HepG2 (cell line): ENCODE measurements at places on chromosomes 4 and X.
A peak's percentile ranks its signal among the peaks of the same experiment; 100 is the strongest.

GRCh38 chr4:4456816-4457578, 70.1 kb downstream of the NSG1 start:
- no peak for DNase-seq

GRCh38 chr4:108168671-108169523, at the start of gene LEF1:
LEF1 (minus strand) TSS chr4:108168932; CDS start chr4:108167767, 1,165 bp downstream.
- DNase-seq, result no peak

GRCh38 chr4:25904748-25905082, 9.3 kb upstream of the SMIM20 start:
- no peak for DNase-seq

DNA sequence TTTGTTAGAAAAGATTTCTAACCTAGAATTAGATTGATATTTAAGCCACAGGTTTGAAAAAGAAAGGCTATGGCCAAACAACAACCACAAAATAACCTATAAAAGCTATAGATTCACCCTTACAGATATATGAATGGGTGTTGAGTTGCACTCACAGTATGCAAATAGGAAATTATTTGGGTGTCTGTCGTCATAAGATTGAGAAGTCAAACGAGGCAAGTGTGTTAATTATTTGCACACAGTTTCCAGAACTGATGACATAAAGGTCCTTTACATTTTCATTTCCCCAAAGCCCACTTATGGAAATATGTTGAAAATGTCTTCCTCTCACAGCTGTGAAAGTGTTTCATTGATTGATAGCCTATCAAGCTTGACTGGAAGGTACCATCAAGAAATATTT, 101.2 kb upstream of the CXCL13 start:
- DNase-seq, result no peak

GRCh38 chrX:68832516-68833447, 4.0 kb downstream of the EFNB1 start:
- DNase-seq, result no peak

DNA sequence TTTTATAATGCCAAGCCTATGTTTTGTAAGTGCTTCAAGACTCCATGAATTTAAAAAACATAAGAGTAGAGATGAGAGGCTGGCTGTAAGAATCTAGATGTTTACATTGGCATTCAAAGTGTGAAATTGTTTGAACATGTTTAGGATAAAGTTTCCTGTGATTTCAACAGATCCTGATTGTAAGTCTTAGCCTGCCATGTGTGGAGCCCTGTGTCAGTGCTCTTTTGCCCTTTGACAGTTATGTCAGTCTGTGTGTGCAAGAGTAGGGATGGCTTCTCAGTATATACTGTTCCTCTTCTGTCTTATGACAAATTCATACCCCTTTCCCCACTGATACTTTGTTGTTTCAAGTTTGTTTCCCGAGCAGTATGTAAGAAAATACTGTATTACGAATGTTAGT, 68.2 kb downstream of the USP9X start:
- no peak for DNase-seq

DNA sequence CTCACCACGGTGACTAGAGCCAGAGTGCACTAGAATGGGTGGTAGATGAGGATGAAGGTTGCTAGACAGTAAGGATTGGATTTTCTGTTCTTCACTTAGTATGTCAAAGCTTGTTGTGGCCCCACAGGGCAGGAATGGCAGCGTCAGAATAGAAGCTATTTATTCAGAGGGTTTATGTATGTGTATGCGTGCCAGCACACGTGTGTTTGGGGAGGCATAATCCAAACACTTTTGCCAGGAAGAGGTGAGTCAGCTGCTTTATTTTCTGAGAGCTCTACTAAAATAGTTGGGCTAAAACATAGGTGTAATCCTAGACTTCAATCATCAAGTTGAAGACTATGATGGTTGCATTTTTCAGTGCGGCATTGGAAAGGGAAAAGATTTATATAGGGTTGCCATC, 1.2 kb upstream of the MAGEE2 start:
- DNase-seq, result no peak

DNA sequence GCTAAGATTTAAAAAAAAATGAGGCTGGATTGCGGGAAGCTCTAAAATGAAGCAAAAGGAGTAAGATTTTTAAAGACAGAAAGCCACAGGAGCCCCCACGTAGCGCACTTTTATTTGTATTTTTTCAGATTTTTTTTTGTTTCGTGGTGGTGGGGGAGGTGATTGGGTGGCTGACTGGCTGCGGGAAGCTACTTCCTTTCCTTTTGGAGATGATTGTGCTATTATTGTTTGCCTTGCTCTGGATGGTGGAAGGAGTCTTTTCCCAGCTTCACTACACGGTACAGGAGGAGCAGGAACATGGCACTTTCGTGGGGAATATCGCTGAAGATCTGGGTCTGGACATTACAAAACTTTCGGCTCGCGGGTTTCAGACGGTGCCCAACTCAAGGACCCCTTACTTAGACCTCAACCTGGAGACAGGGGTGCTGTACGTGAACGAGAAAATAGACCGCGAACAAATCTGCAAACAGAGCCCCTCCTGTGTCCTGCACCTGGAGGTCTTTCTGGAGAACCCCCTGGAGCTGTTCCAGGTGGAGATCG, 908 bp downstream of the PCDH10 start:
- DNase-seq, result no peak

GRCh38 chr4:173490817-173491528, 39.1 kb downstream of the HAND2 start:
- DNase-seq, result peak; percentile 68

GRCh38 chr4:27463816-27464215, 603.2 kb downstream of the STIM2 start:
- no peak for DNase-seq

GRCh38 chrX:13654116-13654515, 1.2 kb downstream of the TCEANC start:
- DNase-seq, result no peak

- DNase-seq, result no peak
Observed at GRCh38 chr4:67714248-67714583, 13.3 kb upstream of the UBA6 start.

DNA sequence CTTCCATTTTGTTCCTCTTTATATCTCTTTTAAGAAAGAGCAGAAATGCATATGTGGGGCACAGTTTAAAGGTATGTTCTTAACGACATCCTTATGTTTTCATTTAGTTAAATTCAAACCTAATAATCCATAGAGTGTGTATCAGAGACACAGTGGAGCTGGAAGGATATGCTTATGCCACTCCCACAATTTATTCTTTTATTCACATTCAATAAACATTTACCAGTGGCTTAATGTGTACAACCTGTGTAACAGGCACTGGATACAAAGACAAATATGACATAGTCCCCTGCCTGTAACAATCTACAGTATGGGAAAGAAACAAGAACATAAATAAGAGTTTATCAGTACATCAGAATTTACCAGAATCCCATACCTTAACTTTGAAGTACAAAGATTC, 22.4 kb upstream of the CORIN start:
- DNase-seq, result no peak

DNA sequence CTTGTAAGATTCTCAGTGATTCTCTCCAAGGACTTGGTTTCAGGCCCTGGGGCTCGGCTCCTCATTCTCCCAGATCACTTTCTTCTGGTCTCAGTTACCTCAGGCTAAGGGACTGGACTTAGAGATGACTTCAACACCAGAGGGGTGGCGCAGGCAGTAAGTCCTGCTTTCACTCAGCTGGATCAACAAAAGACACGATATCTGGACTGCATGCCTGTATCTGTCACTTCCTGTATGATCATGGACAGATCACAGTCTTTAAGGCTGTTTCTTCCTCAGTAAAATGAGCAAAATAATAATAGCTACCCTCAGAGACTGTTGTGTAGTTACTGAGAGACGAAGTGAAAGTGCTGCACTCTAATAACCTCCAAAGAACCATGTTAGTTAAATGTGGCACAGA, 19.5 kb upstream of the CXCR3 start:
- DNase-seq, result no peak

- no peak for DNase-seq
Observed at GRCh38 chrX:97672608-97673007, 788.9 kb downstream of the RPA4 start.

DNA sequence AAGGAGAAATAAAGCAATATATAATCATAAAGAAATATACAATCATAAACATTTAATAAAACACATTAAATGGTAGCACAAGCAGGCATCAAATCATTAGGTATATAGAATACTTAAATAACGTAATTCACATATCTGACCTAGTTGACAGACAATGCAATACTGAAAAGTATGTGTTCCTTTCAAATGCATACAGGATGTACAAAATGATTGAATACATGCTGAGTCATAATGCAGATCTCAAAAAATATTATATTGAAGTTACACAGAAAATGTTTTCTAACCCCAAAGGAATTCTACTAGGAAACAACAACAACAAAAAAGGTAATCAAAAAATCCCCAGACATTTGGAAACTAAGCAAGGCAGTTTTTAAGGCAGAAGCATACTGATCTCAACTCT, 1072.0 kb upstream of the INTU start:
- DNase-seq, result no peak

DNA sequence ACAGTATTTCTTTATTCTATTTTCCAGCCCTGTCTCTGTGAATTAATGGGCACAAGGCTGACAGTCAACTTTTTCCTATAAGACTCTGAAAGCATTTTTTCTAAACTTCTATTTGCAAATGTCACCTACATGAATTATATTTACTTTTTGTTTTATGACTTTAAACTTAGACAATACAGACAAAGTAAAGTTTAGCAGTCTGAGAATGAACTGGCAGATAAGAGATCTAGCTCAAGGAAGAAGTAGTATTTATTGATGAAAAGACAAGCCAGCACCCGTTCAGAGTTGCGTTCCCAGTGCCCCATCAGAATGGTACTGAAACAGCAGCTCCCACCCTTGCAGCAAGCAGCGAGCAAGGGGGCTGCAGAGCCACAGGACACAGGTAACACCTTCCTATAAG, 148.5 kb downstream of the FAM13A start:
- no peak for DNase-seq

- no peak for DNase-seq
Observed at GRCh38 chr4:79948739-79949138, 124.3 kb downstream of the ANTXR2 start.

DNA sequence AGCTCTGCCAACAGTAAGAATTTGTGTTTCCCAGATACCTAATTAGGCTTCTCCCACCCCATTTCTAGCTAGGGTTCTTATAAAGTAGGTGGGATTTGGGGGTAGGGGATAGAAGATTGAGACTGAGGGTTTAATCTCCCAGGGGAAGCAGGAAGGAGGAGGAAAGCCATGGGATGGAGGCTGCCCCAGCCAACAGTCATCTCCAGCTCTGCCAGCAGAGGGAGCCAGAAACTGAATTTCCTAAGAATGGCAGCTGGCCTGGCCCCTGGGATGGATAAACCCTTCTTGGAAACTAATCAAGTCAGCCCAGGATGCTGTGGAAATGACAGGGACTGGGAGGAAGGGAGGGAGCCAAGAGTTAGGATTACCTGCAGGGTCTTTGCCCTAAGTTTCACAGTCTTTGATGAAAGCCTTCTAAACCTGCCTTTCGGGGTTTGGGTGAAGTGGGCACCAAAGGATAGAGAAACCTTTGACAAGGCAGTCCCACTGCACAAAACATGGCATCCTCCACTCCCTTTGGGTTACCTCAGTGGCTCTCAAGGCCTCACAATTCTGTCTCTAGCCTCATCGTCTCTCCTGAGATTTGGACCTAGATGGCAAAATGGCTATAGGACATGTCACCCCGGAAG, 6.7 kb upstream of the ERCC6L start:
- peak; percentile 37 for DNase-seq

DNA sequence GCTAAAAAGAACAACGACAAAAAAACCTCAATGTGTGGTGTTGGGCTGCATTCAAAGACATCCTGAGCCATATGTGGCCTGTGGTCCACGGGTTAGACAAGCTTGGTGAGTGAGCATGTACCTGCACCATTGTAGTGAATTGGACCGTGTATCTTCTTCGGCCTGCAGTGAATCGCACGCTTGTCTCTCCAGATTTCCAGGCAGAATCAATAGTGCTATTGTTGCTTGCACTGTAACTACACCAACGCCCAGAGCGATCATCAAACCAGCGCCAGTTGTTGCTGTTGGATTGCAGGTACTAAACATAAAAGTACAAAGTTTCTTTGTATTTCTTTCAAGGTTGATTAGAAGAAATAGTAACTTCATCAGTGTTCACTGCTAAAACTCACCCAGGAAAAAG, 101.6 kb downstream of the HUWE1 start:
- no peak for DNase-seq

GRCh38 chr4:153527690-153528089, 61.5 kb downstream of the TMEM131L start:
- no peak for DNase-seq

DNA sequence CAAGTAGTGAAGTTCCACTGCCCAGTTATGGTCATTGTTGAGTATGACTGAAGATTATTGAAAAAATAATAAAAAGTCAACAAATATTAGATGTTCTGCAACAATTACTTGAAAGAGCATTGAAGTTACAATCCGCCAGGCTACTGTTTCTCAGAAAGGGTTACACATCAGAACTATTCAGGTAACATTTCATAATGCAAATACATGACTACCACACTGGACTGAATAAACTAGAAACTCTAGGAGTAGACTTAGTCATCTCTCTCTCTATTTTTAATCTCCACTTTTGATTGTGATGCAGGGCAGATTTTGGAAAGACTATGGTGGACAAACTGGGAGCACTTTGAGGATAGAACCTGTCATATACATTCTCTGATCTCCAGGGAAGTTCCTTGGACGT, 748.2 kb upstream of the ATOH1 start:
- DNase-seq, result no peak

- no peak for DNase-seq
Observed at GRCh38 chr4:73080789-73081188, 11.3 kb upstream of the COX18 start.

- DNase-seq, result no peak
Observed at GRCh38 chr4:40227284-40227683, 30.5 kb downstream of the RHOH start.

GRCh38 chr4:180669680-180670079, 1573.5 kb upstream of the TENM3 start:
- DNase-seq, result no peak

DNA sequence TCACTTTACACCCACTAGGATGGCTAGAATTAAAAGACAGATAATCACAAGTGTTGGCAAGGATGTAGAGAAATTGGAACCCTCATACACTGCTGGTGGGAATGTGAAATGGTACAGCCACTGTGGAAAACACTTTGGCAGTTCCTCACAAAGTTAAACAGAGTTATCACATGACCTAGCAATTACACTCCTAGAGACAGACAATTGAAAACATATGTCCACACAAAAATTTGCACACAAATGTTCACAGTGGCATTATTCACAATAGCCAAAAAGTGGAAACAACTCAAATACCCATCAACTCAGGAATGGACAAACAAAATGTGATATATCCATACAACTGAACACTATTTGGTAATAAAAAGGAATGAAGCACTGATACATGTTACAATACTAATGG, 5.7 kb downstream of the ZNF280C start:
- DNase-seq, result no peak

DNA sequence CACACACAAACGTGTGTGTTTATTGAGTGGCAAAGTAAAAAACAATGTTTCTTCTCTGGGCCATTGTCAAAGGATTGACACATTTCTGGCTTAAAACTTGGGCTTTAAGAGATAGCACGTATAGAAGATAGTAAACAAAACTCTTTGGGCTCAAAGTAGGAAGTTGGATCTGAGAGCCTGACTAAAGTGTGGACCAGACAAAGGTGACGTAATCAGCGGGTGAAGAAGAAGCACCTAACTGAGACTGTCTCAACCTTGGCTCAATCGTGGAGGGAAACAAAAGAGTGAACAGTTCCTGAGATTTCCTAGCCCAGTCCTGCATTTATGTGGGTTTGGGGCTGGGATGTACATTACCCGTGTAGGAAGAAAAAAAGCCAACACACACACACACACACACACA, 13.7 kb downstream of the PFKFB1 start:
- DNase-seq, result no peak
